ENCODE measurements at places on chromosomes 5 and 9.
A peak's percentile ranks its signal among the peaks of the same experiment; 100 is the strongest.

GRCh38 chr5:161064781-161065180 lies 212.8 kb upstream of the ATP10B start:
- DNase-seq = no peak

- DNase-seq = no peak
Measured at GRCh38 chr9:127241354-127241753, 23.2 kb upstream of the GARNL3 start.

DNA sequence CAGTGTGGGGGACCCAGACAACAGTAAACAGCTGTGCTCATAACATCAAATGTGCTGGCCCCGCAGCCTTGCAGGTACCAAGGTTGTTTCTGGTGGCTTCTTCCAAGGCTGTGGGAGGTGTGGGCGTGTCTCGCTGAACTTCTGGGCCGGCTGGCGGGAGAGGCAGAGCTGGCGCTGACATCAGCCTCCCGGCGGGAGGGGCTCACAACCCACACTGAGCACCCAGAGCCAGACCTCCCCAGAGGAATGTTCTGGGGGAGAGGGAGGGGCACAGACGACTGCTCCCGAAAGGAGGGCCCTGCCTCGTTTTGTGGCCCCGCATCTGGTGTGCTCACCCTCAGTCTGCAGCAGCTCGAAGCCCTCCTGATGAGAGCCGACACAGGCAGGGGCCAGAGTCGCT lies 6.9 kb upstream of the SLC12A7 start:
- no peak for DNase-seq

DNA sequence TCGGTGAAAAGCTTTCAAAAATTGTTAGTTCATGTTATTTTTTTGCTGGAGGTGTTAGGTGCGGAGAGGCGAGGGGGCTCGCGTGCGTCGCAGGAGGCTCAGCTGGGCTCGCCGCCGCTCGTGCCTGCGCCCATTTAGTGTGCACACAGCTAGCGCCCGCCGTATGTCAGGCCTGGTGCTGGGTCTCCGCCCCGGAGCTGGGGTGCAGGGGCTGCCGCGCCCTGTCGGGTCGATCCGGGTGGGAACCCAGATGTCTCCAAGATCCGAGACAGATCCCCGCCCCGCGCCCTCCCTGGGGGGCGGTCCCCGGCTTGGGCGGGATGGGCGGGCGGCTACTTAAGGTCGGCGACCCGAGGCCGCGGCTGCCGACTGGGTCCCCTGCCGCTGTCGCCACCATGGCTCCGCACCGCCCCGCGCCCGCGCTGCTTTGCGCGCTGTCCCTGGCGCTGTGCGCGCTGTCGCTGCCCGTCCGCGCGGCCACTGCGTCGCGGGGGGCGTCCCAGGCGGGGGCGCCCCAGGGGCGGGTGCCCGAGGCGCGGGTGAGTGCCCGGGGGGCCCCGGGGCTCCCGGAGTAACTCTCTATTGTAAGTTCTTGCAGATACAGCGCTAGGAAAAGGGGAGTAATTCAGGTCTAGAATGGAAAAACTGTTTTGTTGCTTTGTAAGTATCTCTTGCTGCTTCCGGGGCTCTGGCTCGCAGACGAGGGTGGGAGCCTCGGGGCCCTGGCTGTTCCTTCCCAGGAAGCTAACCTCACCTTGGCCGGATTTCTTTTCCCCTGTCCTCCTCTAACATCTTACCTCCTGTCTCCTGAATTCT lies 31.7 kb downstream of the GSN start:
- DNase-seq = no peak

DNA sequence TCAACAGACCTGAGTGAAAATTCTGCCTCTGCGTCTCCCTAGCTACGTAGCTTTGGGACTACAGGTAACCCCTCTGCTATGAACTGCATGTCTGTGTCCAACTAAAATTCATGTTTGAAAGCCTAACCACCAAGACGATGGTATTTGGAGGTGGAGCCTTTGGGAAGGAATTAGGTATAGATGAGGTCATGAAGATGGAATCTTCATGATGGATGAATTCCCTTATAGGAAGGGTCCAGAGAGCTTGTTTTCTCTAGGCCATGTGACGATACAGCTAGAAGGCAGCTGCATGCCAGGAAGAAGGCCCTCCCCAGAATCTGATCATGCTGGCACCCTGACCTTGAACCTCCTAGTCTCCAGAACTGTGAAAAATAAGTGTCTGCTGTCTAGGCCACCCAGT lies 296.4 kb downstream of the SLIT3 start:
- no peak for DNase-seq

- peak; percentile 77 for DNase-seq
Measured at GRCh38 chr9:127943731-127944144, 6.1 kb upstream of the DPM2 start.

GRCh38 chr5:114191441-114191840 lies 170.4 kb upstream of the KCNN2 start:
- DNase-seq = no peak

DNA sequence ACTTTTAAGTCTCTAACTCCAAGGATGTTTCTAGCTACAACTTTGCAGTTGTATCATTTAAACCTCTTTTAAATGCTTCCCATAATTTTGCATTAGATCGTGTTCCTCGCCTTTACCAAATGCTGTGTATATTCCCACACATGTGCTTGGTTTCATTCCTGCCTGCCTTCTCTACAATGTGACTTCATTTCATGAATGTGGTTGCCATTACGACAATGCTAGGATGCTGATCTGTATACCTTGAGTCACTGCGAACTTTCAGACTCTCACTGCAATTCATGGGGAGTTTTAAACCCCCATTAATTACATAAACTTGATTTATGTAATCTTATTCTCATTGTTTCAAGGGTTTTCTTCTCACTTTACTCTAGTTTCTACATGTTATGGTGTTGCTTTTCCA lies 50.3 kb downstream of the UBE2QL1 start:
- no peak for DNase-seq

GRCh38 chr5:16529306-16529705 lies 63.7 kb upstream of the ZNF622 start:
- no peak for DNase-seq

GRCh38 chr5:173268750-173269432 lies 33.9 kb upstream of the NKX2-5 start:
- DNase-seq = no peak

DNA sequence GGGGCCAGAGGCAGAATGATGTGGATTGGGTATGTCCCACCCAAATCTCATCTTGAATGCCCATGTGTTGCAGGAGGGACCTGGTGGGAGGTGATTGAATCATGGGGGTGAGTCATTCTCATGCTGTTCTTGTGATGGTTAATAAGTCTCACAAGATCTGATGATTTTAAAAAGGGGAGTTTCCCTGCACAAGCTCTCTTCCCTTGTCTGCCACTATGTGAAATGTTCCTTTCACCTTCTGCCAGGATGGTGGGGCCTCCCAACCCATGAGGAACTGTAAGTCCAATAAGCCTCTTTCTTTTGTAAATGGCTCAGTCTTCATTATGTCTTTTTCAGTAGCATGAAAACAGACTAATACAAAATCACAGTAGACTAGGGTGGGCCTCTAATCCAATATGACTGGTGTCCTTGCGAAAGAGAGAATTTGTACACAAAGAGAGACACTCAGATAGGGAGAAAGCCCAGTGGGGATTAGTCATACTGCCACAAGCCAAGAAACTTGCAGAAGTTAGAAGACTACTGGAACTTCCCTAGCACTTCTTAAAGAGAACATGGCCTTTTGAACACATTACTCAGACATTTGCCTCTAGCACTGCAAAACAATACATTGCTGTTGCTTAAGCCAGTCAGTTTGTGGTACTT lies 68.4 kb downstream of the ANXA1 start:
- no peak for DNase-seq

DNA sequence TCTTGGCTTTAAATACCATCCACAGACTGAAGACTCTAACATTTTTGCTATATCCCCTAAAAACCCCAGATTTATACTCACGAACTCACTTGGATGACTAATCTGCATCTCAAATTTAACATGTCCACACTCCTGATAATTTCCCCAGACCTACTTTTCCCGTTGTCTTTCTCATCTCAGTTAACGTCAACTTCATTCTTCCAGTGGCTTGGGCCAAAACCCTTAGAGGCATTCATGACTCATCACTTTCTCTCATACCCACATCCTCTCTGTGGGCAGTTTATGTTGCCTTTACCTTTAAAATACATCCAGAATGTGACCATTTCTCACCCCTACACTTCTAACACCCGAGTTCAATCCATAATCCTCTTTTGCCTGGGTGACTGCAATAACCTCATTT lies 96.7 kb downstream of the EDIL3 start:
- no peak for DNase-seq

- no peak for DNase-seq
Measured at GRCh38 chr5:71949772-71950171, 157.5 kb upstream of the MAP1B start.

- DNase-seq = no peak
Measured at GRCh38 chr5:98906756-98907355, 22.0 kb downstream of the CHD1 start.

GRCh38 chr5:105587963-105588662 lies 2025.5 kb upstream of the NUDT12 start:
- no peak for DNase-seq

DNA sequence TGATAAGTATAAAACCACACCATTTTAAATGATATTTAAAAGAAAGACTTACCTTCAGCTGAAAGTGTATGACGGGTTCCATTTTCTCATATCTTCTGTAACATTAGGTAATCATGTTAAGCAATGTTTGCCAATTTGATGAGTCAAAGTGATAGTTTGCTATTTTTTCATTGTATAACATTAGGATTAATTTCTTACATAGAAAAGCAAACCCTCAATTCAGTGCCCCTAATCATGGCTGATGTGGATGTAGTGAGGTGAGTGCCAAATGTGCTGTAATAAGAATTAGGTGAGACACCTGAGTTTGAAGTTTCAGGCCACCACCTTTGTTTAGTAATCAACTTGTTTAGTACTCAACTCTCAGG lies 68.0 kb downstream of the UNC13B start:
- DNase-seq = no peak

DNA sequence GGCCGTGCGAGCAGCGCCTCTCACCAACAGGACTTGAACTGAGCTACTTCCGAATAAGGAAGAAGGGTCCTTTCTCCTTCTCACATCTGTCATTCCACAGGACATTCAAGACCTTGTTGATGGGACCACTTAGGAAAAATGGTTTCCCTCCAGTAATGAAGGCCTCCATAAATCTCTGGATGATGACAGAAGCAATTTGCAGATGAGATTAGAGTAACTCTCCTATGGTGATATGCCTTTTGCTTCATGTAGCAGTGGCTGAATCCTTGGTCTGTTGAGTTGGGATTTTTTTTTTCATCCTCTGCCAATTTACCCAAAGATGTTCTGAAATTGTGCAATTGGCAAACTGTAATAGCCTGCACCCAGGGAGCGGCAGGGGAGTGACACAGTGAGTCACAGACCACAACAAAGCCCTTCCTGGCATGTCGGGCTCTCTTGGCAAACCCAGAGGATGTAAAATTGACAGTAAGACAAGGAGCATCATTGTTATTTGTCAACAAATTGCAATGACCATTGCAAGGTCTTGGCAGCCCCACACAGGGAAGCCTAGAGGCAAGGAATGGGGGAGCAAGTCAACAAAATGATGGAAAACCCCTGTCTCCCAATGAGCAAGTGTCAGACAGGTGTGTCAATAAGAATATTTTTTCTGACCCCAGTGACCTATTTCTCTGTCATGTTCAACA lies 275.9 kb downstream of the ACTL7B start:
- DNase-seq = no peak

- DNase-seq = no peak
Measured at GRCh38 chr5:112087222-112087621, 330.2 kb upstream of the NREP start.

GRCh38 chr5:116152169-116152568 lies 67.3 kb downstream of the COMMD10 start:
- no peak for DNase-seq

DNA sequence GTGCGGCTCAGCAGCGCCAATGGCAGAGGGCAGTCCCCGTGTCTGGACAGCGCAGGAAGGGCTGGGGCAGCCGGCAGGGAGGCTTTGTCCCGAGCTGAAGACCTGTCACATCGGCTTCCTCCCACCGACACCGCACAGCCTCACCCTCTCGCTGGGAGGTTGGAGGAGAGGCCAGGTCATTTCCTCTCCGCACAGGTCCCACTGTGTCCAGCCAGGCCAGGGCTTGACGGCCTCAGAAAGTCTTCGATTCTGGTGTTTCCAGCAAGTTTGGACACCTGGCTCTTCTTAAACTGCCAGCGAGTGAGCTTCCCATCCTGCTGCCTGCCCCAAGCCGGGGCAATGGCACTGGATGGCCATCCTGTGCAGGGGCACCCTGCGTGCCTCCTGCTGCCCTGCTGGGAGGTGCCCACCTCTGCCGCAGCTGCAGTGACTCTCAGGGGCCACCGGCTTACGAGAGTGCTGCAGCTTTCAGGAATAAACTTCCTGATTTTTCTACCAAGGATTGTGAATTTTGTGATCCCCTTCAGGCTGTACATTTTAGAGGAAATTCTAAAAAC lies 33.9 kb downstream of the AHRR start:
- no peak for DNase-seq

GRCh38 chr5:149405550-149406202 lies 26.6 kb upstream of the IL17B start:
- DNase-seq = no peak

- DNase-seq = no peak
Measured at GRCh38 chr5:138989720-138990119, 114.6 kb upstream of the LRRTM2 start.

- no peak for DNase-seq
Measured at GRCh38 chr5:80825786-80826460, 134.2 kb upstream of the RASGRF2 start.

- no peak for DNase-seq
Measured at GRCh38 chr9:92165484-92165883, 50.3 kb upstream of the SPTLC1 start.

- no peak for DNase-seq
Measured at GRCh38 chr9:90044710-90045151, 439.9 kb downstream of the GADD45G start.

DNA sequence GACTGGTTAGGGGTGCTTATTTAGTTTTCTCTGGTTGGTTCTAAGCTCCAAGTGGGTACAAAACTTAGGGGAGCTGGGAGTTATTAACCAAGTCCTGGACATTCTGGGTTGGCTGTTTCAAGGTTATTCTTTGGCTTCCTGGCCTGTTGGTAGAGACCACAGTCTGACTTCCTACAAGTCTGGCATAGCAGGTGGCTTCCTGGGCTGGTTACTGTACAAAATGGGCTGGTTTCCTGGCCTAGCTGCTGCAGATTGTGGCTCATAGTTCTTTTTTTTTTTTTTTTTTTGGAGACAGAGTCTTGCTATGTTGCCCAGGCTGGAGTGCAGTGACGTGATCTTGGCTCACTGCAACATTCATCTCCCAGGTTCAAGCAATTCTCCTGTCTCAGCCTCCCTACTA lies 46.3 kb upstream of the BARHL1 start:
- DNase-seq = no peak

- DNase-seq = no peak
Measured at GRCh38 chr5:112006721-112007120, 249.7 kb upstream of the NREP start.

- peak; percentile 38 for DNase-seq
Measured at GRCh38 chr9:74277532-74277931, 219.6 kb upstream of the RORB start.

- DNase-seq = no peak
Measured at GRCh38 chr9:136421791-136422190, 11.3 kb downstream of the PMPCA start.

DNA sequence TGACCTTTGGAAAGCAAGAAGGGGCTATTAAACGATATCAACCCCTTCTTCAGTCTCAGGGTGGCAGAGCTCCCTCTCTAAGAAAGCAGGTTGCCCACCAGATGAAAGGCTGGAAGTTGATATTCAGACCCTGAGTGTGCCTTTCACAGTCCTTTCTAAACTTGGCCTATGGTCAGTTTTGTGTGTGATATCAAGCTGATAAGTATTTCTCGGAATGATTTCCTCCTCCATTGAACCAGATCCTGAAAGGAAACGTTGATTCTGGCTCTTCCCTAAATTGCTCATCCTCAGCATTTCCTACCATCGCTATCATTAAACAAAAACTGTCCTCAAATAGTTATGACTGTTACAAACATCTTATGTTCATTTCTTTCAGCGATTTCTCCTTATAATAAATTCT lies 130.4 kb downstream of the CEMIP2 start:
- DNase-seq = no peak

Measured in CD4-positive, alpha-beta T cell treated with Interleukin-10 for 1 hour (primary cell).